ENCODE measurements at places on chromosomes 12 and 14.
A peak's percentile ranks its signal among the peaks of the same experiment; 100 is the strongest.

DNA sequence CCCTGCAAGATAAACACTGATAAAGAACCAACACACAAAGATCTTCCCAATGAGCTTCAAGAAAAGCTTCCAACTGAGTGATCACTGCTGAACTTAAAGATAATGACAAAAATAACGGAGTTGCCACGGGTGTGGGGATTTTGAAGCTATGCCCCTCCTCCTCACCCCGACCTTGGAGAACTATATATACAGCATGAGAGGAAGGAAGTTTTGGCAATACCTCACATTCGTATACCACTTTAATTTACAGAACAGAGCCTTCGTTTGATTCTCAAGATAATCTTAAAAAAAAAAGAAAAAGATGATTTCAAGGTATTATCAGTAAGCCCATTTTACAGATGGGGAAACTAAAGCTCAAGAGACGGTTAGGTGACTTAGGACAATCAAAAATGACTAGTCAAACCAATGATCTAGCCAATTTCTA lies 715 bp downstream of the NEK9 start:
- no peak for DNase-seq

DNA sequence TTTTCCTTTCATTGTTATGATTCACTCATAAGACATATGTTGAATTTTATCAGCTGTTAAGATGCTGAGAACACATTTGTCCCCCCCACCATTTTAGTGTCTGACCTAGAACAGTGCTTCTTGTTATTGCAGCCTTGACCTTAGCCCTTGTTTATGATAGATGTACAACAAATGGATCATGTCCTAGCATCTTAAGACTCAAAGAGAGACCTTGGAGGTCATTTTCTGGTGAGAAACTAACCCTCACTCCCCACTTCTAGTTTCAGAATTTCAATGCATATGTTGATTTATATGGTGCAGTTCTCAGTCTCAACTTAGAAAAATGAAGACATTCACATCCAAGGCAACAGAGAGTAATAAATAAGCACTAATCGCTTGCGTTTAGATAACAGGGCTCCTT lies 391.2 kb downstream of the AEBP2 start:
- peak; percentile 45 for DNase-seq

DNA sequence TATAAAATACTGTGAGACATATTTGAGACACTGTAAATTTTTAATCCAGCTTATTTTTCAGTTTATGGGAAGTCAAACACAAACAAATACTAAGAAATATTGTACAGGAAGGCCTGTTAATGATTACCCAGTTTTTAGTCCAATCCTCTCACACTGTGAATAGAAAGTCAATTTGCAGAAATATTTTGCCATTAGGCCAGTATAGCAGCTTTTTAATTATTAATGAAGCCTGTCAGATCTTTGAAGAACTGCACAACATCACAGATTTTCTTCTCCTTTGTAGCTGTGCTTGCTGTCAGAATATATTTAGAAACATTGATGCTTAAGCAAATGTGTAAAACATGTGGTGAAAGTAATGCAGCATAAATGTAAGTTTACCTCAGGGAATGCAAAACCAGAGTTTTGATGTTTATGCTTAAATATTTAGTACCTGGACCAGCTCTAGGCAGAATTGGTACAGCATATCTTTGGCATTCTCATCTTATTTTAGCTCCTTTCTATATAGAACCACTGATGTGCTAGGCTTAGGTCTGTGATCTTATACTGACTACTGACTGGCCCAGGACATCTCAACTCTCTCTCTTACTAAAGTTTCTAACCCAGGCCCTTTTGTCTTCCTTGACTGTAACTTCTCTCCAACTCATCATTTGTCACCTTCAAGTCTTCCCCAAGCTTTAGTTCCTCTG lies 230.8 kb upstream of the NAV3 start:
- DNase-seq, result no peak

GRCh38 chr14:22531451-22532344 lies 57.3 kb downstream of the DAD1 start:
- DNase-seq, result no peak

DNA sequence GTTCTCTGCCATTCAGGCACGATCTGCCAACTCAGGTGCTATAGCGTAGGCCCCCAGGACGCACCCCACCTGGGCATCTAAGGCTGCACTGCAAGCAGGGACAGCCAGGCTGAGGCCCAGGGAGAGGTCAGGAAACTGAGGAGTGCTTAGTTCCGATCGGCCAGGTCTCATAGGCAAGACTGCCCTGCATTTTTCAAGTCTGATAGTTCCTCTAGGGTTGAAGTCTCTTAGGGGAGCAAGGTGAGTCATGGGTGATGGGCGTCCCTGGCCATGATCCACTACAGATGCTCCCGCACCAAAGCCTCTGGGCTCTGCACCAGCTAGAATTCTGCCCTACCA lies 13.2 kb downstream of the NOPCHAP1 start:
- DNase-seq, result no peak

GRCh38 chr12:120630104-120630892 lies 10.1 kb upstream of the CABP1 start:
- no peak for DNase-seq

- no peak for DNase-seq
Measured at GRCh38 chr12:17304503-17305347, 698.8 kb upstream of the LMO3 start.

All from fibroblast of upper back skin (primary cell).